ENCODE measurements at places on chromosomes 12 and 14.
A peak's percentile ranks its signal among the peaks of the same experiment; 100 is the strongest.

- no peak for DNase-seq
Measured at GRCh38 chr12:130155416-130156073, 6.7 kb upstream of the FZD10 start.

GRCh38 chr14:69797573-69798338 is 715 bp upstream of the SLC10A1 start:
- no peak for DNase-seq

- DNase-seq: no peak
Measured at GRCh38 chr12:122724641-122725243, 5.9 kb downstream of the HCAR1 start.

GRCh38 chr12:65725376-65725775 is 98.9 kb upstream of the HMGA2 start:
- DNase-seq: no peak

GRCh38 chr12:3376779-3377455 is 114.1 kb upstream of the PRMT8 start:
- no peak for DNase-seq

DNA sequence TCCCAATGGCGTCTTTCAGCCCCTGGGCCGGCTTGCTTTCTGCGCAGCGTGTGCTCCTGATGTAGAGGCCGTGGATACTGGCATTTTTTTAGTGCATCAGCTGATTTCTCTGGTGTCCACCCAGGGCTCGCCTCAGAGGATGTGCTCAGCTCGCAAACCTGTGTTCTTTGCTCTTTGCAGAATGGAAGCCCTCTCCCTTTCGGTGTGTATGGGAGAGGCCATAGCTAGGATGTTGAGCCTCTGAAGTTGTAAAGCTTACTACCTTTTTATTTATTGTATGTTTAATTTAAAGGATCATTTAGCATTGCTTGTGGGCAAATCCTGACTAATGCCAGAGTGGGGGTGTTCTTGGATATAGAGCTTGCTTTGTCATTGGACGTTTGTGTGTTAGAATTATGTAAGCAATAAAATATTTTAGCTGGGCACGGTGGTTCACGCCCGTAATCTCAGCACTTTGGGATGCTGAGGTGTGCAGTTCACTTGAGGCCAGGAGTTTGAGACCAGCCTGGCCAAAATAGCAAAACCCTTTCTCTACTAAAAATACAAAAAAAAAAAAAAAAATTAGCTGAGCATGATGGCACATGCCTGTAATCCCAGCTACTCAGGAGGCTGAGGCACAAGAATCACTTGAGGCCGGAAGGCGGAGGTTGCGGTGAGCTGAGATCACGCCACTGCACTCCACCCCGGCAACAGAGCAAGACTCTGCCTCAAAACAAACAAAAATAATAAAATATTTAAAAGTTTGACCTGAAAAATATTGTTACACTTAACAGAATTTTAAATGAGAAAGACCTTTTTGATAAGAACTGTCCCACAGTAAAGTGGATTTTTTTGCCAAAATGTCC is 52.6 kb upstream of the MMP17 start:
- no peak for DNase-seq

DNA sequence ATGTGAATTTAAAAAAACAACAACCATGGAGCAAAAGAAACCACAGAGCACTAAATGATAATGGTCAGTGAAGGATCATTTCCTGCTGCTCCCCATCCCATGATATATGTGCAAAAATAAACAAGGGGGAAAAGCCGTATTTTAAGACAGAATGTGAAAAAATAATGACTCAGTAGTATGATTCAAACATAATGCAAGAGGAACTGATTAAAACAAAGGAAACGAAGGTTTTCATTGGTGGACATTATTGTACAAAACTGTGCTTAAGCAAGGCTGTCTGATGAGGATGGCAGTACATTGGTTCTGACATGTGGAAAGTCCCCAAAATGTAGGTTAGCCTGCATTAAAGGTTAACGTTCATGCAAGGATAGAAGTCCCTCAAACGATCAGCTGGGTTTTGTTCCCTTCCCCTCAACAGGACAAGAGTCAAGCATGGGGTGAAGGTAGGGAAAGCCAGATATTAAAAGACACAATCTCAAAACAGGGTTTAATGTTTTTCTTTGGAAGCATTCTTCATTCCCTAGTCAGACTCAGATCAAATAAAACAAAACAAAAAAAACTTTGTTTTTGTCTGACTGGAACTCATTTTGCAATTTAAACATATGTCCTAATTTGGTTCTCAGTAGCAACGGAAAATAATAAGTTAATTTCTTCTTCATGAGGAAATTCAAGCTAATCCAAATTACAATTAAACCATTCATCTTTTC is 26.3 kb upstream of the PTGDR start:
- no peak for DNase-seq

DNA sequence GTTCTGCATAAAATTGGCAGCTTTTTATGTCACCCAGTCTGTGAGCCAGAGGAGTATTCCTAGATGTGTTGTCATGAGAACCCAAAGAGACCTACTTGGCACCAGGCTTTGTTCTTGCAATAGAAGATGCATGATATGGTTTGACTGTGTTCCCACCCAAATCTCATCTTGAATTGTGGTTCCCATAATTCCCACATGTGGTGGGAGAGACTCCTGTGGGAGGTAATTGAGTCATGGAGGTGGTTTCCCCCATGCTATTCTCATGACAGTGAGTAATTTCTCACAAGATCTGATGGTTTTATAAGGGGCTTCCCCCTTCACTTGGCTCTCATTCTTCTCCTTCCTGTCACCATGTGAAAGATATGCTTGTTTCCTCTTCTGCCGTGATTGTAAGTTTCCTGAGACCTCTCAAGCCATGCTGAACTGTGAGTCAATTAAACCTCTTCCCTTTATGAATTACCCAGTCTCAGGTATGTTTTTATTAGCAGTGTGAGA is 572.0 kb upstream of the ATP2B1 start:
- no peak for DNase-seq

GRCh38 chr12:112900298-112901145 is 6.2 kb upstream of the OAS1 start:
- DNase-seq: peak; percentile 45

DNA sequence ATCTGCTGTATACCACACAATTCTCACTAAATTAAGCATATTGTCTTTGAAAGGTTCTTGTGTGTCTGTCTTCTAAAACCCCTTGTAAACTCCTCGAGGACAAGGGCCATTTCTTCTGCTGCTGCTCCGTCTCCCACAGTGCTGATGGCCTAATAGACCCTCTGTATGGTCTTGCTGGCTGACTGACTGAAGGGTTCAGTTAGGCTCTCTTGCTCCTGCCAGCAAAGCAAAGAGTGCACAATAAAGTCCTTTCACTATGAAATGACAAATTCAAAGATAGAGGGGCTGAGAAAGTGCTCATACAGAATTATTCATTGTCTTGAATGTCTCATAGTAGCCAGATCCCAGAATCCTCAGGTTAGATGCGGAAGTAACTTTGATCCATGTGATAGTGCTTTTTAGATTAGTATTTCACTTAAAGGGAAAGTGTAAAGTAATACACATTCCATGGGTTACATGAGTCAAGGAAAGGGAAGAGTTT is 14.2 kb upstream of the RIOX1 start:
- no peak for DNase-seq

GRCh38 chr12:28232211-28232928 is 42.1 kb downstream of the CCDC91 start:
- no peak for DNase-seq

DNA sequence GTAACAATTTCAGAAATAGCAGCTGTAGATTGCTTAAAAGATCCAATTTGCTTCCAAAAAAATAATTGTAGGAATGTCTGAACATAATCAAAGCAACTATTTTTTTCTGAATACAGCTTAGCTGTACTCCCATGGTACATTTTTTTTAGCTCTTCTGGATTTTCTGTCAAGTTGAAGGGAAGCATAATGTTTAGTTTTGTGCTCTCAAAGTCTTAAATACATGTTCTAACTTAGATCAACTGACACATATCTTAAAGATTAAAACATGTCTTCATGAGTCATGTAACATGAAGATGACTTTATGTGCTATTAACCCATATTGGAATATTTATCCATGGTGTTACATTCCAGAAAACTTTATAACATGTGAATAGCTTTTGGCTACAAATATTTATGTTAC is 255.7 kb downstream of the BTG1 start:
- no peak for DNase-seq

DNA sequence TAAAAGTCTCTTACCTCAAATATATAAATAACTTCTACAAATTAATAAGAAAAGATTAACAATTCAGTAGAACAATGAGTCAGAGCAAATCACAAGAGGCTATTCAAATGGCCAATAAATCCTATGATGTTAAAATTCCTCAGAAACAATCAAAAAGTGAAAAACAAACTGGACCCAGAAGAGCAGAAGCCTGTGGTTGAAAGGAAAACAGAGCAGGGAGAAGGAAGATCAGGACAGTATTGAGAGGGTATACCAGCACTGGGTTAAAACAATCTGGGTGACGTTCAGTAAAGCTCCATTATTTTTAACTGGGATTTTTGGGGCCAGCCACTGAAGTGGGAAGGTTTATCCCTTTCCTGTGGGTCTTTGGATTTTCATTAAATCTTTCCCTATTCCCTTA is 39.7 kb upstream of the PCED1B start:
- no peak for DNase-seq

GRCh38 chr12:102917026-102917787 is at the start of gene PAH:
PAH (minus strand) TSS chr12:102917244; CDS start chr12:102917130, 114 bp downstream.
- DNase-seq: peak; percentile 50

GRCh38 chr12:65597527-65597926 is 226.8 kb upstream of the HMGA2 start:
- DNase-seq: no peak

GRCh38 chr12:31118347-31119191 is 44.9 kb downstream of the DDX11 start:
- peak; percentile 87 for DNase-seq

- DNase-seq: no peak
Measured at GRCh38 chr12:42498549-42499247, 90.8 kb downstream of the PRICKLE1 start.

DNA sequence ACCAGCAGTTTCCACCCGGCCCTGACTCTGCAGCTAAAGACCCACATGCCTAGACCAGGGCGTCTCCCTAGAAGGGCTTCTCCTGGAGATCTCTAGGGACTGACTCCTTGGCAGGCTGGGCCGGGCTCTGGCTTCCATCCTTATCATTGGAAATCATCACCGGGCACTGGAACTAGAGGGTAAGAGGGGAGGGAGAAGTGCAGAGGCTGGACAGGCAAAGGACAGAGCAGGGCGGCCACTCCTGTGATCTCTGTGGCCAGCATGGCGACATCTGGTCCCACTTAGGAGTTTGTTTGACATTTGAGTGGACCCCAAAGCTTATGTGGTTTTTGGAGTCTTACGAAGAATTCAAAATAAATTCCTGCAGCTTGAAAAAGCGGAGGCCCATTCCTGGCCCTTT is 7.1 kb downstream of the LTBP2 start:
- DNase-seq: no peak

DNA sequence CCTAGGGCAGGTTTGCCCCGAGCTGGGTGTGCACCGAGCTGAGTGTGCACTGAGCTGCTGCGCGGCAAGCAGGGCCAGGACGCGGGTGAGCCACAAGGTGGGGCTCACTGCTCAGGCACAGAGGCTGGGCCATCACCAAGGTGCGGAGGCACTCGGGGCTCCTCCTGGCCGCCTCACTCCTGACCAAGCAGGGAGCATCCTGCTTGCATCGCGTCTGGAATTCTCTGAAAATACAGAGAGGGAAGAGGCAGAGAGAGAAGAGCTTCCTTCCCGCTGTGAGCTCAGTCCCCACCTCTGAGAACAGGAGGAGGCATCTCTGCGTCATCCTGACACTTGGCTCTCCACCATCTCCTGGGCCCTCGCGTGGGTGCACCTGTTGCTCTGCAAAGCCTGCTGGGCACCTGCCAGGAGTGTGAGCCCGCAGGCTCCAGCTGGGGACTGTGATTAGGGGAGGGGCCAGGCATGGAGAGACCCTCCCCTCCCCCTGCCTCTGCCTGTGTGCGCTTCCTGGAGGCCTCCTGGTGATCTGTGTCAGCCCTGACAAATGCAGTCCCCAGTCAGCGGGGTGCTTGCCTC is 116.3 kb downstream of the GLT1D1 start:
- peak; percentile 88 for DNase-seq

DNA sequence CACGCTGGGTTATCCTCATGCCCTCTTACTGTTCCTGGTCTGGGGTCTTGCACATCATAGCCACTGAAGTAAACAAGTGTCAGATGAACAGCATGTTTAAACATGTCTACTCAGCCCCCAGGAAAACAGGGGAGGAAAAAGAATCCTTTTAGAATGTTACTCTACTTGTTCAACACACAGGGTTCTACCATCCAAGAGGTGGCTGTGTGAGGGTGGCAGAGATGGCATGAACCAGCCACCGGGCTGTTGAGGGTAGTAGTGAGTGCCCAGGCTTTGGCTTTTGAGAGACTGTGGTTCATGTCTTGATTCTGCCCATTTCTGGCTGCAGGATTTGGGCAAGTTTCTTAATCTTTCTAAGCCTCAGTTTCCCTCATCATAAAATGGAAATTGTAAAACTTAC is 21.6 kb upstream of the CCND2 start:
- no peak for DNase-seq

- DNase-seq: peak; percentile 37
Measured at GRCh38 chr12:100993916-100994450, 199.4 kb downstream of the ANO4 start.

DNA sequence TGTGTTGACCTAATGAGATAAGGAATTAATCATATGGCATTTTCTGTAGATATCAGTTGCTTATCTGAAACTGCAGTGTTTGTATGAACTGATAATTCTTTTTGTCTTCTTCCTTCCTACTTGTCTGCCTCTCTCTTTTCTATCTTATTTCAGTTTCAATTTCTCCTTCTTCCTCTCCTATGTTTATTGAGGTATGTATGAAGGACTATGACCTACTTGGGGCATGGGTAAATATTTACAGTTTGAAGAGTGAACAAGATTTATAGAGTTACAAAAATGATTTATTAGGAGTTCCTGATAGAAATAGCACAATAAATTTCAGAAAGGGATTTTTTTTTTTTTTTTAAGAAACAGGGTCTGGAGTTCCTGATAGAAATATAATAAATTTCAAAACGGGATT is 88.7 kb upstream of the MUCL1 start:
- DNase-seq: no peak

GRCh38 chr12:2733493-2734355 is 61.0 kb upstream of the FKBP4 start:
- peak; percentile 21 for DNase-seq

DNA sequence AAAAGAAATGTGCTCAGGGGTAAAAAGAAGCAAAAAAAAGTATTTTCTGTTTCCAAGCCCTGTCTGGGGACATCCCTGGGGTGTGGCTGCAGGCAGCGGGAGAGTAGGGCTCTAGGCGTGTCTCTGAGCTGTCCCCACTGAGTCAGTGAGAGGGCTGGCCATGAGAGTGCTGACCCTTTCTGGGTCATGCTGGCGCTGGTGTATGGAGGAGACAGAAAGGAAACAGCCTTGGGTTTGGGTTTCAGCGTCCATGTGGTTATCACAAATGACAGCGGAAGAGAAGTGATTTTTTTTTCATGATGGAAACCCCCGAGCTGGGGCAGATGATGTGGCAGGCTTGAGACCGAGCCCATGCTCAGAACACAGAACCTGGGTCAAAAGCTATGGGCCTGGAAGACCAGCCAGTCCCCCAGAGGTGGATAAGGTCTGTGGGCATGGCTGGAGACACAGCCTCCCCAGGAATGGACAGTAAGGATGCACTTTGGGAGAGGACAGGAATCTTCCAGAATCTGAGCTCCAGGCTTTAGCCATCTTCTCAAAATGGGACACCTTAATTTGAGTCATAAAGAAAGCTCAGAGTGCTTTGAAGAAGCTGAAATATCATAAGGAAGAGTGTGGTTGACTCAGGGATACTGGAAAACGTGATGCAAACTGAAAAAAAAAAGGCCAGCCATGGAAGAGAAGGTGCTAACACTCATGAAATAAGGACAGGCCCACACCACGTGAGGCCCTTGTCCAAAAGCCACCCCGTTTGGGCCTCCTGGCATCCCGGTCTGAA is 36.2 kb downstream of the SYNE3 start:
- DNase-seq: no peak
